Muscle of arm (tissue), 14 donors: ENCODE measurements at places on chromosomes 1 and 21. TPM values are rescaled to one million over a fixed set of nuclear protein-coding genes. Genes with fewer than 3 reads are reported as not detected.

DNA sequence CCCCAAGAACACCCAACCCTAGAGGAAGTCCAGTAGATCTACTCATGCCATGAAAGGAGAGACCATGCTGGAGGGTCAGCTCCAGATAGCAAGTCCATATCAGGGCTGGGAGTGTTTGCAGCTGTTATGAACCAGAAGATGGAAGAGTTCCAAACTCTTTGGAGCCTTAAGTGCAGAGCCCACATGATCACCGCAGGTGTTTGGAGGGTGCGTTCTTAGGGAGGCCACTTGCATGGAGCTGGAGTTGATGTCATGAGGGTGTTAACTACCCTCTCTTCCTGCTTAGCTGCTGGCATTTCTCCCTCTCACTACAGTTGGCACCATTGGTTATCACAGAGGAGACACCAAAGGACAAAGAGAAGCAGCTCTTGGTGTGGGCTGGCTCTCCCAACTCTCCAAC, 616.9 kb downstream of the AJAP1 start:
- no peak for DNase-seq

DNA sequence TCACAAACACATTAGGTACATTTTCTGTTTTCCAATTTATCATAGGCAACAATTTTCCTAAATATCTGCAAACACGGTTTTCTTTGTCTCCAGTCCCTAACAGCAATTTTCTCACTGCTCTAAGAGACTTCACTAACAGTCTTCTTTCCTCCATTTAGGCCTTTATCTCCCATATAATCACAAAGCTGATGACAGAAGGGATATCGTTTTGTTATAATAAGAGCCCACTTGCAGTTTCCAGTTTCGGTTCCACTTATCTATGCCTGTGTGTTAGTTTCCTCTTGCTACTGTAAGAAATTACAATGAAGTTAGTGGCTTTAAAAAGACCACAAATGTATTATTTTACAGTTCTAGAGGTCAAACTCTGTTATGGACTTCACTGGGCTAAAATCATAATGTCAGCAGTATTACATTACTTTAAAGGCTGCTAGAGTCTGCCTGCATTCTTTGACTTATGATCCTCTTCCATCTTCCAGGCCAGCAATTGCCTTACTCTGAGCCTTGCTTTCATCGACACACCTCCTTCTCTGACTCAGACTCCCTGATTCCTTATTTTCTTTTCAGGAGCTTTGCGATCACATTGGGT, 549.3 kb downstream of the NCAM2 start:
- no peak for DNase-seq

DNA sequence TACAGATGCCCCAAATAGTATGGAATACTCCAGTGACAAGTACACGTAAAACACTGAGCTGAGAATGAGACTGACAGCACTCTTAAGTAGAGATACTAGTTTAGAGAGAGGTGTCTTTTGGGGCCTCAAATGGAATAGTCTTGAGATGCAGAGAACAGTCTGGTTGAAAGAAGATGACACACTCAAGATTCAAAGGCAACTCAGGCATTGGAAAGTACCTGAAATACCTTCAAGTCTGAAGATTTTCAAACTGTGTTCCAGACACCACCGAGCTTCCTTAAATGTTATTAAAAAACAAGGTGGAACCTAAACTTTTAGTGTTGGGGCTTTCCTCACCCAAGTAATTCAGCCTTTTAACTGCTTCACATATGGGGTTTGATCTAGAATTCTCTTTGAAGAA, 437.7 kb downstream of the OMA1 start:
- no peak for DNase-seq

DNA sequence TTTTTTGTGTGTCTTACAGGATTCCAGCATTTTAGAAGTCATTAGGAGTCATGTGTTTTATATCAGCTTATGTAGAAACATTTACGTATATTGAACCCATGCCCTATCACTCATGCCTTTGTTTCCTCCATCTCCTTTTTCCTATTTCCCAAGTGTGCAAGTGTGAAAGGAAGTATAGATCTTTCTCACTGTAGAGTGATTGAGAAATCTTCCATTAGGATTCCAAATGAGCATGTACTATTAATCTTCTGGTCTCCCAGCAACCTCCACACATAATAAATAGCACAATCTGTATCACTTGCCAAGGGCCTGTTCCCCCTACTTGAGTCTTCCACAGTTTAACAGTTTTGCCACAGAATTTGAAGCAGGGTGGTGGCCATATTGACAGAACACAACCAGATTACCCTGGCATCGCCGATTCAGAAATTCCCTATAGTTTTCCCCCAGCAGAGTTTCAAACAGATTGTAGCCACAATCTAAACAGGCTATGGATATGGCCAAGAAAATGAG, 1052.8 kb downstream of the TTLL7 start:
- no peak for DNase-seq

DNA sequence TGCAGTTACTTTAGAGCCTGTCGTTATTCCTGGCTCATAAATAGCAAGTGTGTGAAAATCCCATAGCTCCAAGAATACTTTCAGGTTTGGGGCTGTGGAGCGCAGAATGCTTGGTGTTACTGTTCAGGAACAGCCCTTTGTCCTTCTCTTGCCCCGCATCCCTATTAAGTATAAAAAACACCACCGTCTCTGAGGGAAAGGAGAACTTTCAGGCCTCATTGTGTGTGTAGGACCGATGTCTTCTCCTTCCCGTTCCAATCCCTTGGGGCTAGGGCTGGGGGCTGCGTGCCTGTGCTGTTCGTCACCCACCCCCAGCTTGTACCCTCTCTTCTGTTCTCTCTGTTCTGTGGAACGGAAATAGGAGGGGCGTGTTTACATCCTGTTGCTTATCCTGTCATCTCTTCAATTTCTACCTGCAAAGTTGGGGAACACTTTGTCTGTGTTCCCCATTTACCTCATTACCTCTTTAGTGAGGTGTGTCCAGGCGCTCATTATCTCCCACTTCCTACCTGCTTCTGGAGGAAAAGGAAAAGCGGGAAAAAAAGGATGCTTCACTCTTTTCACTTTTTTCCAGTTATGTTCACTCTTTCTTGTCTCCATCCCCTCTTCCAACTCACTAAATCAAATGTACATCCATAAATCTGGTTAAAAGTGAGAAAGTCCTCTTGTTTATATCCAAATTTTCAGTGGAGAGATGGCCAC, 788 bp upstream of the TXNIP start:
- DNase-seq, result peak; percentile 52

DNA sequence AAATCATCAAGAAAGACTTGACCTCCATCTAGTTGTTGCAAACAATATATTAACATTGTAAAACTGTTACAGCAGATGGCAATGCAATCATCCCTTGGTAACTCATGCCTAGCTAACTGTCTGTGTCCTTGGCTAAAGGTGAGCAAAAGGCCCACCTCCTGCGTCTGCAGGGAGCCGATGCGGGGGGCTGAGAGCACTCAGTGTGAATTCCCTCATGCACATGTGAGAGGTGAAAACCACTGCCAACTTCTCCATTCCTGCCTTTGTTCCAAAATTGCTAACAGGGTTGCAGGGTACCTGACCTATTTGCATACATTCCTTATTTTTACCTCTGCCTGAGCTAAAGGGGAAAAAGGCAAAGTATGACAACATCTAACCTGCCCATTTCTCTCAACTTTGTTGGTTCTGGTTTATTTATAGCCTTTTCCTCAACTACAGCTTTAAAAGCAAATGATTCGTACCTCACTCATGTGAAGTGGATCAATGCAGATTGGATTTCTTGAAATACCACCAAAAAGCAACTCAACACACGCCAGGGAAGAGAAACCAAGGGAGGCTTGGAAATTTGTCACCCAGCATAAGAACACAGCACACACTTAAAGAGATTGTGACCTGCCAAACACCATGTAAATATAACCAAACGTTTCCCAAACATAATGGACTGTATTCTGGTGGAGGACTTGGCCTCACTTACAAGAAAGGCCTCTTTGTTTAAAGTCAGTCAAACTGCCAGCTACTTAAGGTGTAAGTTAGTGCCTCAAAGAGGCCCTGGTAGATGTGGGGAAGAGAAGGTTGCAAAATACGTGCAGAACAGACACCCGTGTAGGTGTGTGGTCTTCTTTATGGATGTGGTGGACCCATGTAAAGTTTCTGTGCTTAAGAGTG, 651.0 kb downstream of the SMYD3 start:
- no peak for DNase-seq

DNA sequence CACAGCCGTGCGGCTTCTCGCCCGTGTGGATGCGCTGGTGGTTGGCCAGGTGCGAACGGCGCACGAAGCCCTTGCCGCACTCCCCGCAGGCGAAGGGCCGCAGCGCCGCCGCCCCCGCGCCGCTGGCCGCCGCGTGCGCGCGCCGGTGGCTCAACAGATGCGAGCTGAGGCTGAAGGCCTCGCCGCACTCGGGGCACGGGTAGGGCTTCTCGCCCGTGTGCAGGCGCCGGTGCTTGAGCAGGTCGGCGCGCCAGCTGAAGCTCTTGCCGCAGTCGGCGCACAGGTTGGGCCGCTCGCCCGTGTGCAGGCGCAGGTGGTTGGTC, 24.9 kb downstream of the ZNF697 start:
- no peak for DNase-seq

- DNase-seq, result no peak
These were observed 8.3 kb downstream of the HMGCL start for GRCh38 chr1:23816906-23817305.

DNA sequence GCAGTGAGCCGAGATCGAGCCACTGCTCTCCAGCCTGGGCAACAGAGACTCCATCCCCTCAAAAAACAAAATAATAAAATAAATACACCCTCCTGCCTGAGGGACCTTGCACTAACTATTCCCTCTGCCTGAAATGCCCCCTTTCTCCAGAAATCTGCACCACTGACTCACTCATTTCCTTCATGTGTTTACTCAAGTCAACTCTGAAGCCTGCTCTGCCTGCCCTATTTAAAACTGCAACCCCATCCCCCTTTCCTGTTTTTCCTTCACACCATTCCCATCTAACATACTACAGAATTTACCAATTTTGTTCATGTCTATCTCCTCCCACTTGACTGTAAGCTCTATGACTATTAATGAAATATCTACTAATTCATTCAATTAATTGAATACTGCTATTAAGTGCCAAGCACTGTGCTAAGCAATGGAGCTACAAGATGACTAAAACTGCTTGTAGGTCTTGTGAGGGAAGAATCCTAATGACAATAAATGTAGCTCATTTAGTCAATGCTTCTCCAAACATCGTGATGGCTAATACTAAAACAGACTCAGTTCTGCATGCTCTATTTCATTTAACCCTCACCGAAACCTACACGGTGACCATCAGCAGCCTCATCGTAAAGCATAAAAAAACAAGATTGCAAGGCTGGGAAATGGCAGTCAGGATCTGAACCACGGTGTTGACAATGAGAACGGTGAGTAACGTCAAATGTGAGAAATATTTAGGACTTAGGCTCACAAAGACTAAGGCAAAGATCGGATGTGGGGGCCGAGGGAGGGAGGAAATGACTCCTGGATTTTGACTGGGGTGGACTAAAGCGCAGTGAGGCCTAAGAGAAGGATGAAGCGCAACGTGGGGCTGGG, 749 bp upstream of the TMEM39B start:
- no peak for DNase-seq

DNA sequence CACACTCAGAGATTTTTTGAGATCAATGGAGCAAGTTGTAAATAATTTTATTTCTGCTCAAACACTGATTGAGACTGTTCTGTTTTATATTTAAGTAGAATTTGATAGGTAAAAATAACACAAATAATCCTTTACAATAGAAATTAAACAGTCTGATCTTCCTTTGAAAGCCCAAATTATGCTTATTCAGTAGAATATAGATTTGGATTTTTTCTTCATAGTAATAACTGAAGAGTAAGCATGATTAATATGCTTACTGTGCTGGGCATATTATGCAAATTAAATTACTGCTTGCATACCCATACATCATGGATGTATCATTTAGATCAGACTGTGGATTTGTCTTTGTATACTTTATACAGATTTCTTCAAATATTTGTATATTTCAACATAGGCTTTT, 121.4 kb downstream of the LEPR start:
- no peak for DNase-seq

DNA sequence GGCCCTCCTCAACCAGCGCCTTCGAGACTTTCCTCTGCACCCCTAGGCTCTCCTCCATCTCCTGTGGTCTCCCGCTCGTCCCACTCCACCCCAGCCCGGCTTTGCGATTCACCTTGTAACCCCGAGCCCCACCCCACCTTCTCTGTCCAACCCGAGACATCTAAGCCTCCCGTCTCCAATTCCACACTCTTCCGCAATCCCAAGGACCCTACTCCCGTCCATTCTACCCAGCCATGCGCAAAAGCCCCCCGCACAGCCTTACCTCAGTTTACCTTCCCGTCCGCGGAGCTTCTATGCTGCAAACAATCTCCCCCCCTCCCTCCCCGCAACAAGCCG, 174 bp downstream of the SH3BP5L start:
- DNase-seq, result no peak

DNA sequence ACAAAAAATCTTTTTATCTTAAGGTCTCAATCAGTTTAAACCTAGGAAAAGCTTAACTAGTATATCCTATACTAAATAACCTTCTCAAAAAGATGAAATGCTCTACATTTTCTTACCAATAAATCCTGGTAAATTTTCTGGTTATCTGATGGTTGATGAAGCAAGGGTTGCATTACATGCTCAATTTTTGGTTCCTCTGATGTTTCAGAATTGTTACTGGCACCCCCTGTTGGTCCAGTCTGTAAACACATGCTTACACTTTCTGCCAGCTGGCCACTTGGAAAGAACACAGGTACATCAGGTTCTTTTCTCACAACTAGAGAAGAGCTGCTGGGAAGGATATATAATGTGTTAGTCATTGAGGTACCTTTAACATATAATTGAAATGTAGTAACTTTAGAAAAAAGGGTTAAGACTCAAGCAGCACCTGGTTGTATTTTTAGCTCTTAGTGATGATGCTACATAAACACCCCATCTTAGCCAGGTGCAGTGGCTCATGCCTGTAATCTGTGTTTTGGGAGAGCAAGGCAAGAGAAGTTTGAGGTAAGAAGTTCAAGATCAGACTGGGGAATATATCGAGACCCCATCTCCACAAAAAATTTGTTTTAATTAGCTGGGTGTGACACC, 30.9 kb upstream of the TAL1 start:
- DNase-seq, result peak; percentile 19

DNA sequence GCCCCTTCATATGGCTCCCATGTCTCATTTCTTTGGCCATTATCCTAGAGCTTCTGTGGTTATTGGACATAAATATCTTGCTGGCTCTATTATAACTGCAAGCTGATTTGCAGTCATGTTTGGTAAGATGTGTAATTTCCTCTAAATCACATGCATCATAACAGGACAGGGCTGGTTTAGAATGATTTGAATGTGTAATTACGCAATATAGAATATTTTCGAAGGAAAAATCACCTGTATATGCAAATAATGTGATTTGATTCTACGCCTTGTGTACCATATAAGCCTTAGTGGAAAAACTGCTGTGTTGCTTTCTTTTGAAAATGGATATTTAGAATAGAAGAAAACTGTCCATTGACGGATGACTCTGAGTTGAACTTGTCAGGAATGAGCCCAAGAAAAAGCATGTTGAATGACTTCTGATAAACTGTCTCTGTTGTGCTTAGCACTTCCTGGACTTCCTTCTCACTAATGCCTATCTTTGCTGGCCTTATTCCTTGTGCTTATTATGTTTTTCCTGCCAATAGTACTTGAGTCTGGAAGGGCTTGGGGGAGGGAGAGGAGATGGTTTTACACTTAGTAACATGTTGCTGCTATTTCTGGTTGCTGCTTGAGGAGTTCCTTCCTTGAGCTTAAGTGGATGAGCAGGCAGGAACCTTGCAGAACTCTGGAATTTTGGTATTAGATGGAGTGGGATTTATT, 6.5 kb downstream of the CACHD1 start:
- DNase-seq, result peak; percentile 64

OR2T35 gene
- polyA plus RNA-seq, result not detected

FMOD gene
- 58.3 TPM for polyA plus RNA-seq

ORC1 gene
- polyA plus RNA-seq, result 5.0 TPM

MOB3C gene
- polyA plus RNA-seq, result 15.1 TPM

TNFRSF8 gene
- 0.22 TPM for polyA plus RNA-seq

NBPF6 gene
- polyA plus RNA-seq, result not detected

TNFSF4 gene
- 2.0 TPM for polyA plus RNA-seq

PIGR gene
- not detected for polyA plus RNA-seq

WDR3 gene
- polyA plus RNA-seq, result 16.9 TPM
